Cardiac fibroblast (primary cell): ENCODE measurements at places on chromosomes 11 and 22.

DNA sequence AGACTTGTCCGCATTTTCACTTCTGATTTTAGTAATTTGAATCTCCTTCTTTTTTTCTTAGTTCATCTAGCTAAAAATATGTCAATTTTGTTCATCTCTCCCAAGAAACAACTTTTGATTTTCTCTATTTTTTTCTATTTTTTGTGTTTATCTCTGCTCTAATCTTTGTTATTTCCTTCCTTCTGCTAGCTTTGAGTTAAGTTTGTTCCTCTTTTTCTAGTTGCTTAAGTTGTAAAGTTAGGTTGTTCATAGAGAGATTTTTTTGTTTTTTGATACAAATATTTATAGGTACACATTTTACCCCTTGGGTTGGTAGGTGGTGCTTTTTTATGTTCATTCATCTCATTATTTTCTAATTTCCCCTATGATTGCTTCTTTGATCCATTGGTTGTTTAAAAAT is 22.1 kb upstream of the XKR3 start:
- no peak for DNase-seq

GRCh38 chr11:97610854-97611253 is 1221.0 kb downstream of the JRKL start:
- DNase-seq: no peak

DNA sequence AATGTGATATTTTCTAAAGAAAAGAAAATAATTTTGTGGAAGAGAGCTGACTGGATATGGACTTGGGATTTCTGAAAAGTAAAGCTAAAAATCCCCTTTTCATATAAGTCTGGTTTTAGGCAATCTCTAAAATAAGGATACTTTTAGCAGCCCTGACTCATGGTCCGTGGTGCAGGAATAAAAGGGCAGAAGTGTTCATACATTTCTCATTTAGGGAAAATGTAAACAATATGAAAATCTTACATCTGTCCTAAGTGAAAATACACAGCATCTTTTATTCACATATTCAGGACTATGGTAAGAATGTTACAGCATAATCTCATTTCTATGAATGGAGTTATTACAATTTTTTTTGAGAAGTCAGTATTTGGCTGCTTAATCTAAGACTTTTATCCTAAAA is 735 bp upstream of the ETS1 start:
- DNase-seq: no peak

DNA sequence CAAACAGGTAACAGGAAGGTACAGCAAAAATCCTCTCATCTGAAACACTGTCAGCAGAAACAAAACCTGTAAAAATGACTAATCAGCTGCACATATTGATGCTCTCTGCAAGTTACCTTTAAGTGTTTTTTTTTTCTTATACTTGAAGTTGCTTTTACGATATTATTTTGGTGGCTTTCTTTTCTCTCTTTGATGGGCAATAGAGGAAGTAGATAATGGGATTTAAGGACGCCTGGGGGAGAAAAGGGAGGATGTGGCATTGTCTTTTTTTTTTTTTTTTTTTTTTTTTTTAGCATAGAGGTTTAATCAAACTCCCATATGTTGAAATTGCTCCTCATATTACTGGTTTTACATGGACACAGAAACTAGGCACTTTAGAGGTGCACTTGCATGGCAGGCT is 11.4 kb upstream of the ADSL start:
- no peak for DNase-seq

DNA sequence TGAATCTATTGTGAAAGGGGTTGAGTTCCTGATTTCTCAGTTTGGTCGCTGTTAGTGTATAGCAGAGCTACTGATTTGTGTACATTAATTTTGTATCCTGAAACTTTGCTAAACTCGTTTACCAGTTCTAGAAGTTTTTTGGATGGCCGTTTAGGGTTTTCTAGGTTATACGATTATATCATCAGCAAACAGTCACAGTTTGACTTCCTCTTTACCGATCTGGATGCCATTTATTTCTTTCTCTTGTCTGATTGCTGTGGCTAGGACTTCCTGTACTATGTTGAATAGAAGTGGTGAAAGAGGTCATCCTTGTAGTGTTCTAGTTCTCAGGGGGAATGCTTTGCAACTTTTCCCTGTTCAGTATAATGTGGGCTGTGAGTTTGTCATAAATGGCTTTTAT is 24.6 kb upstream of the OOSP4B start:
- no peak for DNase-seq

- DNase-seq: no peak
Observed at GRCh38 chr11:32323814-32324130, 111.6 kb downstream of the WT1 start.

- peak; percentile 4 for DNase-seq
Observed at GRCh38 chr11:31069447-31070205, 299.9 kb downstream of the DCDC1 start.

DNA sequence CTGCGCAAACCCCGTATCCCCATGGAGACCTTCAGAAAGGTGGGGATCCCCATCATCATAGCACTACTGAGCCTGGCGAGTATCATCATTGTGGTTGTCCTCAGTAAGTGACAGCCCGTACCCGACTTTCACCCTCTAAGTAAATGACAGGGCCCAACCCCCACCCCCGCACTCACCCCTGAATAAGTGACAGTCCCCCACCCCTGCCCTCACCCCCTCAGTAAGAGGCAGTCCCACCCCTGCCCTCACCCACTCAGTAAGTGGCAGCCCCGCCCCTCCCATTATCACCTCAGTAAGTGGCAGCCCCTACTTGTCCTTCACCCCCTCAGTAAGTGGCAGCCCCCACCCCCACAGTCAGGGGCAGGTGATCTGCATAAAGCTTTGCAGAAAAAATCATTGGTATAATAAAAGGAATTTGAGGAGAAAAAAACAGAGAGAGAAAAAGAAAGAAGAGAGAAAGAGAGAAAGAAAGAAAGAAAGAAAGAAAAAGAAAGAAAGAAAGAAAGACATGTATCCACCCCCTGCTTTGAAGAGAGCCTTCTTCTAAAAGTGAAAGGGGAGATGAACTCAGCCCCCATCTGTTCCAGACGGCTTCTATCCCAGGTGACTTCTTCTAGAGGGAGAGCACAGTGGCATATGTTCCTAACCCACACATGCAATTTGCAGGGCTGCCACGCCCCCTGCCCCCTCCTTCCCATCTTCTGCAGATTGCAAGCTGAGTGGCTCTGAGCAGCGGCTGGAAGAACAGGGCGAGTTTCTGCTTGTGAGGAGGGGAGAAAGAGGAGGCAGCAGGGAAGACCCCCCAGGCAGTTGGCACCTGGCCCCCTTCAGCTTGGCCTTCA is 12.5 kb upstream of the SMIM35 start:
- no peak for DNase-seq

- DNase-seq: peak; percentile 68
Observed at GRCh38 chr11:31779374-31779791, 31.7 kb downstream of the PAX6 start.

GRCh38 chr11:66070604-66071380 is 720 bp downstream of the PACS1 start:
- DNase-seq: peak; percentile 60

GRCh38 chr22:47379037-47379436 is 616.6 kb downstream of the TBC1D22A start:
- no peak for DNase-seq

- DNase-seq: no peak
Observed at GRCh38 chr11:91147885-91148284, 925.0 kb upstream of the CHORDC1 start.

GRCh38 chr11:74909385-74909784 is 39.5 kb downstream of the XRRA1 start:
- DNase-seq: no peak

DNA sequence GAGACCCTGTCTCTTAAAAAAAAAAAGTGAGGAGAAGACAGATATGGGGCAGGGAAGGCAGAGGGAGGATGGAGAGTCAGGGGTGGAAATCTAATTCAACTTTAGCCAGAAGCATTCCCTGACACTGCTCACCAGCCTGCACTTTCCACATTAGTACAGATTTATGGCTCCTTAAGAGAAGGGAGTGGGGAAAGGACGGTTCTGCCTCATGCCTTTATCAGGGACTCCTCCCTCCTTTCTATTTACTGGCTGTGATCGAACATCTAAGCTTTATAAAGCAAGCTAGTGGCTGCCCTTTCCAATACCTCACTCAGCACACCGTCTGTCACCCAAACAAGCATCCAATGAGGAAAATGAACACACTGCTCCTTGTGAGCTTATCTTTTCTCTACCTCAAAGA is at the start of gene PATE4:
Gene PATE4, plus strand, starts transcription at position 301 of the 400 bp plus-strand sequence. Its CDS starts 44 bp downstream, at position 345.
- DNase-seq: no peak

- DNase-seq: no peak
Observed at GRCh38 chr11:3615998-3616397, 25.8 kb downstream of the ART5 start.

GRCh38 chr11:94740083-94741021 is 27.8 kb upstream of the AMOTL1 start:
- peak; percentile 23 for DNase-seq

DNA sequence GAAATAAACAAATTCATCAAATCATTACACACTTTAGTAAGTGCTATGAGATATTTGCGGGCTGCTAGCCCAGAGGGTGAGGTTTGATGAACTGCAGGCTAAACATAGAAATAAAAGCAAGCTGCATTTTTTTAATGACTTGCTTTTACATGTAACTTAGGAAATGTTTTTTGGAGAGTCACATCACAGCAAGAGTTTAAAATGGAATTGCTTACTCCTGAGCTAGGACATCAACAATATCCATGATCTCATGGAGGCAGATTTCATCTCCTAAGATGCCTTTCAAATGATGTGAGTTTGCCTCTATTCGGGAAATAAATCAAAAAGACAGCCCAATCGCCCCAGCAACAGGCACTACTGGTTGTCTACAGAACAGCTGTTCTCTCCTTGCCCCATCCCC is 73.4 kb upstream of the CD44 start:
- no peak for DNase-seq

DNA sequence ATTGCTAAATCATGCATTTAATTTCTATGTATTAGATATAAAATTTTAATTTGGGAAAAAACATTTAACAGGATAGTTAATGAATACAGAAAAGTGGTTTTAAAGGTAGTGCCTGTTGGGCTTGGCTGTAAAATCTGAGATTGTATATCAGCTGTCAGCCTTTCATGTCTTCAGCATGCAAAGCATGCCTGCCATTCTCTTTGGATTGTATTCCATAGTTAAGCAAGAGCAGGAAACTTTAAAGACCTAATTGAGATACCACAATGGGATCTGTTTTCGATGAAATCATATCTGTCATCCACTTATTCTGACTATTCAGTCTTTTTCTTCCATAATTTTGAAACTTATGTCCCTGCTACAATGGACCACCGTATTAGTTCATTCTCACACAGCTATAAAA is 451.0 kb upstream of the DDI1 start:
- no peak for DNase-seq

DNA sequence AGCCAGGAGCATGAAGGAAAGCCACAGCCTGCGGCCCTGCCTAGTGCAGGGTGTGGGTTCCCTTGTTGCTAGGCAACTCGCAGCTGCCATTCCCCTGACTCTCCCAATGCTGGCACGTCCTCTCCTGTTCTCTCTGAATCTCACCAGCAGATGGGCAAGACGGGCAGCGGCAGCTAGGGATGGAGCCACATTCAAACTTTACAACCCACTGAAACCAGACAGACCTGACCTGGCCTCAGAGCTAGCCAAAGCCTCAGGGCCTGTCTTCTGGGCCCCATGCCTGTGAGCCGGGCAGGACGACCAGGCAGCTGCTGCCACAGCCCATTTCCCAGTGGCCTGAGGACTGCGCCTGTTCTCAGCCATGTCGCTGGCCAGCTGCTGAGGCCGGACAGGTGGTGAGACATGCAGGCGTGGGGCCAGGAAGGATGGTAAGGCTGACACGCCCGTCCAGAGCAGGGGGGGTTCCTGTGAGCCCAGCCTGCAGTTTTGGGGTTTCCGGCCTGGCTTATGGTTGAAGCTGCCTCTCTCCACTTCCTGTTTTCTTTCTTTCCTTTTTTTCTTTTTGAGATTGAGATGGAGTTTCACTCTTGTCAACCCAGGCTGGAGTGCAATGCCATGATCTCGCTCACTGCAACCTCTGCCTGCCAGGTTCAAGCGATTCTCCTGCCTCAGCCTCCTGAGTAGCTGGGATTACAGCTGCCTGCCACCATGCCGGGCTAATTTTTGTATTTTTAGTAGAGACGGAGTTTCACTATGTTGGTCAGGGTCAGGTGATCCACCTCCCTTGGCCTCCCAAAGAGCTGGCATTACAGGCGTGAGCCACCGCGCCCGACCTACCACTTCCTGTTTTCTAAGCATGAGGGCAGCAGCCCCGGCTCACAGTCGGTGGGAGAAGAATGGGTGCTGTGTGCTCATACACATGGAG is 4.1 kb downstream of the SUN2 start:
- DNase-seq: no peak

DNA sequence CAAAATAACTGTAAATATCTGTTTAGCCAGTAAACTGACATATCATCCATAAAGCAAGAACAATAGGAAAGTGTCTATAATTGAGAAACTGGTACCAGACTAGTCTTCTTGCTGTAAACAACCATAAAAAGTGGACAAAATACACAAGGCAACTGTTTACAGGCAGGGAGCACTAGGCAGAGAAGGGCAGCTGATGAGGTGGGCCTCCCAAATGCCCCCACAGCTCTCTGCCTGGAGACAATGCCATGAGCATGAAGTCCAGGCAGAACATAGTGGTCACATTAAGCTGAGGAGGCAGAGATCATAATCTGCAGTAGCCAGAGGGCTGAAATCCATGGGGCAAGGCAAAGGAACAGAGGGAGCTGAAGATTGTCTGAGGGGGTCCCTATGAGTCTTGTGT is 30.7 kb downstream of the TBX1 start:
- DNase-seq: no peak

DNA sequence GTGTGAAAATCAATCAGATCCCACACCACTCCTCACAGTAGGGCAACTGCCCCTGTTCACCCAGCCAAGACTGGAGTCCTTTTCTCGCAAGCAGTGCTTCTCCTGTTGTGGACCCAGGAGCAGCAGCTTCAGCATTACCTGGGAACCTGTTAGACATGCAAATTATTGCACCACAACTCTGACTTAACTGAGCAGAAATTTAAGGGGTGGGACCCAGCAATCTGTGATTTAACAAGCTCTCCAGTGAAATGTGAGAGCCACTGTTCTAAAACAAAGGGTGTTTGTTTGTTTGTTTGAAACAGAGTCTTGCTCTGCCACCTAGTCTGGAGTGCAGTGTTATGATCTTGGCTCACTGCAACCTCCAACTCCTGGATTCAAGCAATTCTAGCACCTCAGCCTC is 591.4 kb downstream of the SOX6 start:
- no peak for DNase-seq

- DNase-seq: peak; percentile 79
Observed at GRCh38 chr22:20750461-20751184, 23.3 kb upstream of the SERPIND1 start.

DNA sequence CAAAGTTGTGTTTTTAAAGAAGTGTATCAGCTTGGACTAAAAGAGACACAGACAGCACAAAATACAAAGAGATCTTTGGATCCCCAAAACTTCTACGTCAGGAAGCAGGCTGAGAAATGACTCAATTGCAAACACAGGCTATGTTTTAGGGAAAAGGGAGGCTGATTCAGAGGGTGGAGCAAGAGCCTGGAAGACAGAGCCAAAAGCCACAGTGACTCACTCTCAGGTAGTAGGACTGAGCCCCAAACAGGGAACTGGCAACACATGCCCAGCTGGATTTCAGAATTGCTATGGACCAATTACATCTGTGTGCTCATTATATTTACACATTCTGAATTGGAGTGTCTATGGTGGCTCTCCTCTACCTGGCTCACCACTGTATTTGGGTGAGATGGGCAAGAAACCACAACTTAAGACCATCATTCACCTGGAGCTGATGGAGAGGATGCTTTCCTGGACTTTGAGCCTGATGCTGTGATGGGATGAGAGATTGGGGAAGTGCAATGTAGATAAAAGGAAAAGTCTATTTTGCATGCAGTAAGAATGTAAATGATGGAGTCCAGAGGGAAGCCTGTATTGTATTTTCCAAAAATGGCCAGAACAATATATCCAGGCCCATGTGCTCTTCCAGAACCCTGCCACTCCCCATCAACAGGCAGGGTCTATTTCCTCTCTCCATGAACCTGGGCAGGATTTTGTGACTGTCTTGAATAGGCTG is 20.8 kb upstream of the LINC01488 start:
- peak; percentile 50 for DNase-seq
